ENCODE measurements at places on chromosomes 6 and 20. TPM values are rescaled to one million over a fixed set of nuclear protein-coding genes. Genes with fewer than 3 reads are reported as not detected.

DNA sequence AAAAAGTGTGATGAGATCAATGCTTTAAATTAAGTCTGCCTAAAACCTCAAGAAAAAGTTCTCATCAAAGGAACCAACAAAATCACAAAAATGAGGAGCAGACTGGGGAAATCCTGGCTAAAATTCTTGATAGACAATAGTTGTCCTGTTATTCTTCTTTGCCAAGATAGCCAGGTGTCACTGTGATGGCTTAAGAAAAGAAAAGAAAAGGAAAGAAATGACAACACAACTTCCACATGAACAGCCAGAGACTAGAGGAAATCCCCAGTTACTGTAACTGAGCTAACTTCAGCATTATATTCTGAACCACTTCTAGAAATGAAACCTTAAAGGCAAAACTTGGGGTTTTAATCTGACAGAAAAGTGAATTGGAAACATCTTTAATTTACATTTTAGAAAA lies 129.6 kb downstream of the CD24 start:
- DNase-seq, result no peak

GRCh38 chr20:49785852-49786175 lies 26.8 kb upstream of the SLC9A8 start:
- DNase-seq, result no peak

The PNPLA1 gene
- 26.7 TPM for total RNA-seq

DNA sequence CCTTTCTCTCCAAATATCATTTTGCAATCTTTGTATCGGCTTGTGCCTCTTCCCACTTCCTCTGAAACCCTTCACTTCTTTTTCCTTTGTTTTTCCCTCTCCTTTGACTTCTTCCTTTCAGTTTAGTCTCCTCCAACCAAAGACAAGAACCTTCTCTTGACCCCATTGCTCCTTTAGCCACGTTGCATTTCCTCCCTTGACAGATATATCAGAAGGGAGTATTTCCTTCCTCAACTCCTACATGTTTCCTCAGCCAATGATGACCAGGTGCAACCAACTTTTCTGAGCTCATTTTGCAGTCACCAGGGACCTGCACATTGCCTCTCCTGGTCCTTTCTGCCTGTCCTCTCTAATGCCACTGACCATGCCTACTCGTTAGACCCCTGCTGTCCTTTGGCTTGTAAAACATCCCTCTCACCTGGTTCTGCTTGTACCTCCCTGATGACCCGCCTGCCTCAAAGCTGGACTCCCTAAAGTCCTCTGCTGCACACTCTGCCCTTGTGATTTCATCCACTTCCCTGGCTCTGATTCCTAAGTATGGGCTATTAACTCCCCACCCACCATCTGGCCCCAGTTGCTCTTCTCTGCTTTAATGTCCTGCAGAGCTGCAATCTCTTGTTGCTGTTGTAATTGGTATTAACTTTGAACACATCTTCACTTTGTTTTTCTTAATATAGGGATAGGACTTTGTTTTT lies 27.4 kb downstream of the SLC22A16 start:
- no peak for DNase-seq

The FAM83C gene
- 85.7 TPM for total RNA-seq

GRCh38 chr6:119523556-119523955 lies 174.0 kb upstream of the MAN1A1 start:
- DNase-seq, result no peak

- DNase-seq, result no peak
Observed at GRCh38 chr20:55937283-55937682, 68.0 kb downstream of the CBLN4 start.

DNA sequence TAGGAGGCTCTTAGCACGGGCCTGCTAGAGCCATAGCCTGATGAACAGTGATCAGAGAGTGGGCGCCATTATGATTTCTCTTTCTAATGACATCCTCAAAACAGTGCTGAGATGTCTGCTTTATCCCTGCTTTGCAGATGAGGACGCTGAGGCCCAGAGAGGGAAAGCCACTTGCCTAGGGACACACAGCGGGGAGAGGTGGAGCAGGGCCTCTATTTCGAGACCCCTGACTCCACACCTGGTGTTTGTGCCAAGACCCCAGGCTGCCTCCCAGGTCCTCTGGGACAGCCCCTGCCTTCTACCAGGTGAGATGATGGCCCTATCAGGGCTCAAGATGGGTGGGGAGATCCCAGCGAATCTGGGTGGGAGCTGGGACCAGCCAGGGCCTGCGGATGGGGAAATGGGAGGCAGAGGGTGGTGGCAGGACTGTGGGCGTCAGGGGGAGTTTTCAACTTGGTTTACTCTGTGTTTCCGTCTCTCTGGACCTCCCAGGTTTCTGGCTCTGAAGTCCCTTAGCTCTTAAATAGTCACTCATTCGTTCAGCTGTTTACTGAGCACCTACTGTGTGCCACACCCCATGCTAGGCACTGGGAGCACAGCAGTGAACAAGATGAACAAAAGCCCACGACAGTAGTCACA lies 36.7 kb downstream of the SRC start:
- no peak for DNase-seq

The ELOVL4 gene
- total RNA-seq, result 93.7 TPM

- DNase-seq, result no peak
Observed at GRCh38 chr6:136087986-136088385, 162.1 kb downstream of the MTFR2 start.

DNA sequence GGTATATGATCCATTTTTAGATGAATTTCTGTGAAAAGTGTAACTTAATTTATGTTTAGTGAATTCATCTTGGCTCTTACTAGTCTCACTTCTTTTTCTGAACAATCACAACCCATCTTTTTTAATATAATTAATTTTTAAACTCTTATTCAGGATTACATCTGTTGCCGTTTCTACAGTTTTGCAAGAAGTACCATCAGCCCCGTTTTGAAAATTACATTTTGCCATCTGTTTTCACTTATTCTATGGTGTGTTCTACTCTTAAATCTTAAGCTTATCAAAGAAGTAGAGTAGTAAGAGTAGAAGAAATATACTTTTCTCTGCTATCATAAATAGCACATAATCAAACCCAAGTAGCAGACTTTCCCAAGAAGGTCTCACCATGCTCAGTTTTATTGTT lies 70.1 kb downstream of the ZNF292 start:
- no peak for DNase-seq
